ENCODE measurements at places on chromosomes 4 and X. TPM values are rescaled to one million over a fixed set of nuclear protein-coding genes. Genes with fewer than 3 reads are reported as not detected.

Gene COX7B2
- not detected for polyA plus RNA-seq

Gene IBSP
- not detected for polyA plus RNA-seq

Gene SOWAHB
- 3.3 TPM for polyA plus RNA-seq

Gene PAGE2
- not detected for polyA plus RNA-seq

Gene TCEAL2
- 47.2 TPM for polyA plus RNA-seq

Gene NEIL3
- not detected for polyA plus RNA-seq

Gene PCDH7
- polyA plus RNA-seq: 1.4 TPM

DNA sequence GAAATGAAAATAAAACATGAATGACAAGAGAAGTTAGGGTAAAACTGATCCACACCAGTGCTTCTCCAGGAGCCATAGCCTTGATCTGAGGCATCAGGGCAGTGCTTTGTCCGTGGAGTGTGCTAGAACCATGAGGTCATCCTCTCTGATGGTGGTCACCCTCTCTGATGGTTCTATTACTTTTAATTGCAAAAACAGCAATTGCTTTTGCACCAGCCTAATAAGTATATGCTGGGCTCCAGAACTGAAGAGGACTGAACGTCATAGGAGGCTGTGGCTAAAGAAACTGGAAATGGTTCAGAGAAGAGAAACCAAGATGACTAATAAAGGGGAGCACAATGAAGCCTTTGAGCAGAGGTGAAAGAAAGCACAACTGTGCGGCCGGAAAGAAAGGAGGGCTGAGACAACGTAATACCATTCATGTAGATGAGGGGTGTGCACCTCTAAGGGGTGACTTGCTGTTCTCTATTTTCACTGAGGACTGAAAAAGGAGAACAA, 17.0 kb upstream of the TMEM154 start:
- DNase-seq: no peak

DNA sequence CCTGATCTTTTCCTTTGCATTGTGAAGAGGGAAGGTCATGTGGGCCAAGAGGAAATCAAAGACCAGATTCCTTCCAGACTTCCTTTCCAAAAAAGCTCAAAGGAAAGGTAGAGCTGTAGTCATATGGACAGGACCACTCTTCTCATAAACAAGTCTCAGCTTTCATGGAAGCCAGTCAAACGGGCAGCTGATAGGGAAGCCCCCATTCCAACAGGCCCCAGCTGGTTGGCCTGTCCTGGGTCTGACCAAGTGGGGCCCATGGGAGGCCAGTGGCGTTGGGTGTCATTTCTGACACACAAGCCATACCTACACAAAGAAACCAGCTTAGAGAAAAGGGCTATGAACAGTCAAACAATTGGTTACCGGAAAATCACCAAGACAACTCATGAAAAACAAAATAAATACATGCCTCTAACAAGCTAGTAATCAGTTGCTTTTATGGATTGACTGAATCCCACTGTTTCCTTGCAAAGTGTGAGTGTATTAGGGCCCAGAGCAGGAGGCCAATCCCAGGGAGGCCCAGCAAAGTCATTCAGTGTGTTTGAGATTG, 149.6 kb upstream of the MAMLD1 start:
- DNase-seq: no peak

- DNase-seq: no peak
Measured at GRCh38 chrX:134010690-134011089, 25.3 kb upstream of the GPC3 start.

DNA sequence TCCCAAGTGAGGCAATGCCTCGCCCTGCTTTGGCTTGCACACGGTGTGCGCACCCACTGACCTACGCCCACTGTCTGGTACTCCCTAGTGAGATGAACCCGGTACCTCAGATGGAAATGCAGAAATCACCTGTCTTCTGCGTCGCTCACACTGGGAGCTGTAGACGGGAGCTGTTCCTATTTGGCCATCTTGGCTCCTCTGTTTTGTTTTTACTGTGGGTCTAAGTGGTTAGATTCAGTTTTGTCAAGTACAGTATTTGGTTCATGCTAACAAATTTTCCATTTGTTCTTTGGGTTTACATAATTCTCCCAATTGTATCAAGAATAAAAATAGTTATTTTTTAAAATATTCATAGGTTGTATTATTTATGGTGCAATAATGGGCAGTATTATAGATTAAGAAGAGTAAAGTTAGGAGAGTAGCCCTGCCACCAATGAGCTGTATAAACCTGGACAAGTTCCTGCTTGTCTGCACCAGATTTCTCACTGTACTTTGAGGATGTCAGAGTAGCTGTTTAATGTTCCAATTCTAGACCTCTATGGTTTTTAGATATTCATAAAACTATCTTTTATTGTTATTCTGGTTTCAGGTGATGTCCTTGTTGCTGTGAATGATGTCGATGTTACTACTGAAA, 23.4 kb downstream of the INTU start:
- no peak for DNase-seq

GRCh38 chrX:64894454-64895038, 81.7 kb downstream of the ZC4H2 start:
- no peak for DNase-seq

DNA sequence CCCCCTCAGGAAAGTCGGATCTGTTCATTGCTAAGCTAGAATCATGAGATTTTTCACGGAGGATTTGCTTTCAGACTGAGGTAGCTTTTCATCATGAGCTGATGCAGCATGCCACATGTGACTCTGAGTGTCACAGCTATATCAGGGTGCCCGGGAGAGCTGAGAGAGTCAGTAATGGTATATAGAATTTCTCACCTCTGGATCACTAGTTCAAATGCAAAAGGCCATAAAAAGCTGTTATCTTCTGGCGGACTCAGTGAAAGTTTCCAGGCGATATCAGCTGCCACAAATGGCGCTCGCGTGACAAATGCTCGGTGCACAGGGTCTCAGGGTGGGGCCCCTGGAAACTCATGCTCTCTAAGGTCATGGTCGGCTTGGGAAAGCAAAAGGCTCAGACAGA, 150.1 kb downstream of the DHX15 start:
- DNase-seq: no peak

DNA sequence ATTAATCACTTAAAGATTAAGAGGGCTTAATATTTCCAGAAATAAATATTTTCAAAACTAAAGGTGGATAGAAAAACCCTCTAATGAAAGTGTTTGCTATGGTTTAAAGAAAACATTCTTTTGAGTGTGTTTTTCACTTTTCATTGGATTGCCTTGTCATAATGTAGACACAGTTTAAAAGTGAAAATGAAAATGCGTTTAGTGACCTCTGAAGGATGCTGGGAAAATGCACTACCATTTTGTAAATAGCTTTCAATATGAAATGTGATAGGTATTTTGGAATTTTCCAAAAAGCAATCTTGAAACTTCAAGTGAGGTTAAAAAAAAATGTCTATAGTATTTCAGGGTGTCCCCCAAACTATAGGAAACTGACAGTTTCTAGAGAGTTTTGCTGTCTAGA, 642.2 kb downstream of the C4orf33 start:
- no peak for DNase-seq

DNA sequence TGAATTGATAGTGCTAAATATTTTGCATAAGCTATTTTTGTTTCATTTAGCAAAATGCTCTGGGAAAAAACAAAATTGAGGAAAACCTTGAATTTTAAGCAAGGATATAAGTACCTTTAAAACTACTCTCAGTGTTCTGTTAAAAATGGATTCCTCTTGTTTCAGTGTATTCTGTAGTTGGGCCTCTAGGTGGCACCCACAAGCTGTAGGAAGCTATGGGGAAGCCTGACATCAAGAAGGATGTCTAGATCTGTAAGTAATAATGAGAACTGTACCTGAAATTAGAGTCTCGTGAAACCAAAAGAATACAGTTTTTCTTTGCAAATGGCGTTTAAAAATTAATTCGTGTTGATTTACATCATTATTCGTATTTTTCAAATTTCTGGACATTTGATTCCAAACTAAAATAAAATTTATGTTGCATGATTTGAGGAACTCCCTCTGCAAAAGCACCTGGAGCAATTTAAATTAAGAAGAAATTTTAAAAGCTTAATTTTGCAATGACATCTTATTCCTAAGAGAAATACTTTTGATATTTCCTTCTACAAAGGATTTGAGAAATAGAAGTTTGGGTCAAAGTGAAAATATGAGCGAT, 51.2 kb downstream of the TMPRSS11E start:
- DNase-seq: peak; percentile 77
